ENCODE measurements at places on chromosomes 3 and 15.
A peak's percentile ranks its signal among the peaks of the same experiment; 100 is the strongest.

GRCh38 chr3:188786424-188786823 lies 385.3 kb upstream of the TPRG1 start:
- no peak for DNase-seq

GRCh38 chr3:149058602-149059001 lies 27.7 kb downstream of the HLTF start:
- no peak for DNase-seq

- no peak for DNase-seq
Observed at GRCh38 chr15:92438471-92438870, 44.8 kb downstream of the ST8SIA2 start.

- no peak for DNase-seq
Observed at GRCh38 chr3:159263750-159264553, 462.1 kb downstream of the MFSD1 start.

GRCh38 chr3:76479161-76479650 lies 560.7 kb upstream of the ROBO2 start:
- DNase-seq = no peak

DNA sequence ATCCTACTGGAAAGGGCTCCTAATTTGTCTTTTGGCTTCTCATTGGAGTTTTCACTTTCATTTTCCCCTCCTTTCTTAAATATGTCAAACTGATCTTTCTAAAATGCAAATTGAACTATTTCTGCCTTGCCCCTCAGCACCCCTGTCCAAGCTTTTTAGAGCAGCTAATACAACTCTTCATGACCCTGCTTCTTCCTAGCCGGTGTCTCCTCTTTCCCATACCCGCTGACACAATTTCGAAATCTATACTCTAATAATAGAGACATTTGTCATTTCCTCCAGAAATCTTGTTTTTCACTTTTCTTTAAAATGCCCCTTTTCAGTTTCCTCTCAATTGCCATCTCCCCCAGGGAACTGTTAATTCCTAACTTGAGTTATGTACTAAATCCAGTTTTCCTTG lies 2.9 kb upstream of the EPHA3 start:
- no peak for DNase-seq

GRCh38 chr3:179772297-179772696 lies 119.5 kb downstream of the USP13 start:
- DNase-seq = no peak

DNA sequence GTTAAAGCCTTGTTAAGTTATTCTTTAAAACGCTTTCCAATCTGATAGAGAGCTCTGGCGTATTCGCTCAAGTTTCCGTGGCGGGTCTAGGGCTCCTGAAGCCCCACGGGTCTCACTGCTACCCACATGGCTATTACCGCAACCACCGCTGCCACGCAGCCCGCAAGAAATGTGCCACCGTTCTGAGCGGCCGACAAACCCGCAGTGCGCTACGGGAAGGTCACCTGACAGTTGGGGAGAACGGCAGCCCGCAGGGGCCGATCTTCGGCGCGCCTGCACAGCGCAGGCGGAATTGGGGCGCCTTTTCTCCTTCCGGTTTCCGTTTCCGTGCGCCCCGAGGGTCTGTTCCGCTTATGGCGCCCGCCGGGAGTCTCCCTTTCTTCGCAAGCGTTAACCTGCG lies 76.6 kb upstream of the SNRPN start:
- no peak for DNase-seq

GRCh38 chr3:141876891-141877621 lies 613 bp downstream of the ATP1B3 start:
- DNase-seq = peak; percentile 62

- no peak for DNase-seq
Observed at GRCh38 chr3:108755686-108756085, 1.5 kb downstream of the RETNLB start.

- DNase-seq = no peak
Observed at GRCh38 chr3:42216302-42216701, 49.7 kb downstream of the CCK start.

GRCh38 chr3:41026394-41027177 lies 172.7 kb upstream of the CTNNB1 start:
- no peak for DNase-seq

- DNase-seq = no peak
Observed at GRCh38 chr15:38300395-38300794, 47.8 kb downstream of the SPRED1 start.

GRCh38 chr3:4833471-4833870 lies 145.8 kb upstream of the BHLHE40 start:
- DNase-seq = no peak

DNA sequence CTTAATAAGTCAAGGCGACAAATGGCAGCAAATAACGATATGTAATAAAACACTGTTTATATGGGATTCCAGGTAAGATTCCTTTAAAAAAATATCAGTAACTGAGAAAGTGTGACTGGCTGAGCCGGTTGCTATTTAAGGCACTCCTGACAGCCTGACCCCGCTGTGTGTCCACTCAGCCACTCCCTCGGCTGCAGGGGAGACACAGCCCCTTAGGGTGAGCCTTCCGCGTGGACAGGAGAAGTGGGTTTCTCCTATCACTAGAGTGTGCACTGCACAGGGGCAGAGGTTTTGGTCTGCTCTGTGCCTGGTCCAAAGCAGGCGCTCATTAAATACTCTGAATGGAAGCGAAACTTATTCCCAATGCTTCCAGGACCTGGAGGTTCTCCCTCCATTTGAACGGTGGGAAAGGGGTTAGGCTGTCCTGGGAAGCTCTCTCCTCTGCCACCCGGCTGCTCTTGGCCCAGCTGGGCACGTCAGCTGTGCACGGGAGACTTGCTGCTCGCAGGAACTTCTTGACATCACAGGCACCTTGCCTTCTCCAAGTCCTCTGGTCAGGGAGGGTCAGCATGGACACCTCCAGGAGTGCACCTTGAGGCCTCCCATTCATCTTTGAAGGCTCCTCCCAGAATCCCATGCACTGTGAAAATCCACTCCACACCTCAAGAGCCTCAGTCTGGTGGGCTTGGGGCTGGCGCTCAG lies 43.3 kb upstream of the SLCO2A1 start:
- no peak for DNase-seq

- no peak for DNase-seq
Observed at GRCh38 chr3:130604806-130605205, 87.8 kb downstream of the COL6A6 start.

GRCh38 chr3:15360788-15361493 lies 28.6 kb upstream of the SH3BP5 start:
- no peak for DNase-seq
